Activated CD4-positive, CD25-positive, alpha-beta regulatory T cell treated with anti-CD3 and anti-CD28 coated beads, Interleukin-2, amount 50 U/mL, for 16 hours (primary cell): ENCODE measurements at places on chromosomes 16 and 17.

DNA sequence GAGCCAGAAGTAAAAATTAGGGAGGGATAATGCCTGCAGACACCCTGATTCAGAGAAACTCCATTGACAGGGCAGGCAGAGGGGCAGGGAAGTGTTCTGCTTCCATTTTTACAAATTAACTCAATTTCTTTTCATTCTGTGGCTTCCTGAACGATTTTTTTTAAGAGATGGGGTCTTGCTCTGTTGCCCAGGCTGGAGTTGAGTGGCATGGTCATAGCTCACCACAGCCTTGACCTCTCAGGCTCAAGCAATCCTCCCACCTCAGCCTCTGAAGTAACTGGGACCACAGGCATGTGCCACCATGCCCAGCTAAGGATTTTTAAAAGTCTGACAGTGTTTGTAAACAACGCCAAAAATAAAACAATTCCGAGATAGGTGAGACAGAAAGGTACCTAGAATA lies 99.8 kb downstream of the SMG6 start:
- no peak for DNase-seq

- no peak for DNase-seq
Observed at GRCh38 chr16:30490210-30490609, 17.7 kb downstream of the ITGAL start.

DNA sequence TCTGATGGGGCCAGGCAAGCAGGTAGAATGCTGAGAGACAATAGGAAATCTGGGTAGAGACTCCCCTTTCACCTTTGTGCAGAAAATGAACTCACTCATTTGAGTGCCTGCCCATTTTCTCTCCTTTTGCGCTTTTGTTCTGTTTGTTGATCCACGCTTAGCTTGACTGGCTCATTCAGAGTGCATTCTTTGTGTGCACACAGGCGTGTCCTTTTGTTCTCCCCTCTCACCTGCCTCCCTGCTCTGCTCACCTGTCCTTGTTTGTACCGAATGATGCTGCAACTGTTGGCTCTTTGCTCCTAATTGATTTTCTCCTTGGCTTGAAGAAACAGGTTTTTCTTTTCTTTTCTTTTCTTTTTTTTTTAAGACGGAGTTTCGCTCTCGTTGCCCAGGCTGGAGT lies 15.8 kb downstream of the PGS1 start:
- DNase-seq, result no peak

GRCh38 chr16:24841291-24841690 lies 4.5 kb upstream of the SLC5A11 start:
- DNase-seq, result no peak

- no peak for DNase-seq
Observed at GRCh38 chr16:55999683-56000082, 124.5 kb upstream of the CES5A start.

GRCh38 chr16:68778551-68779231 lies 41.6 kb downstream of the CDH1 start:
- no peak for DNase-seq

DNA sequence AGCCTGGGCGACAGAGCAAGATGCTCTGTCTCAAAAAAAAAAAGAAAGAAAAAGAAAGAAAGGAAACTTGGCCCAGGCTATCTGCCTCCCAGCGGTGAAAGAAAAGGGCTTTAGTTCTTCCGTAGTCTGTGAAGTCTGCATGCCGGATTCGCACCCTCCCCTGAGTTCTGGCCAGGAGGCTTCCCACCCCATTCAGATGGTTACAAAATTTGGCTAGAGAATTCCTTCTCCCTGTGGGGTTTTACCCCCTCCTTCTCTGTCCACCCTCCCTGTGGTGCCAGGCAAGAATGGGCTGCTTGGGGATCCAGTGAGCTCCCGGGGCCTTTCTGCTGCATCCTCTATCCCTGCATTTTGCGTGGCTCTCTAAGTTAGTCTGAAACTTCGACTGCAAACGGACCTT lies 37.8 kb downstream of the PAFAH1B1 start:
- no peak for DNase-seq

DNA sequence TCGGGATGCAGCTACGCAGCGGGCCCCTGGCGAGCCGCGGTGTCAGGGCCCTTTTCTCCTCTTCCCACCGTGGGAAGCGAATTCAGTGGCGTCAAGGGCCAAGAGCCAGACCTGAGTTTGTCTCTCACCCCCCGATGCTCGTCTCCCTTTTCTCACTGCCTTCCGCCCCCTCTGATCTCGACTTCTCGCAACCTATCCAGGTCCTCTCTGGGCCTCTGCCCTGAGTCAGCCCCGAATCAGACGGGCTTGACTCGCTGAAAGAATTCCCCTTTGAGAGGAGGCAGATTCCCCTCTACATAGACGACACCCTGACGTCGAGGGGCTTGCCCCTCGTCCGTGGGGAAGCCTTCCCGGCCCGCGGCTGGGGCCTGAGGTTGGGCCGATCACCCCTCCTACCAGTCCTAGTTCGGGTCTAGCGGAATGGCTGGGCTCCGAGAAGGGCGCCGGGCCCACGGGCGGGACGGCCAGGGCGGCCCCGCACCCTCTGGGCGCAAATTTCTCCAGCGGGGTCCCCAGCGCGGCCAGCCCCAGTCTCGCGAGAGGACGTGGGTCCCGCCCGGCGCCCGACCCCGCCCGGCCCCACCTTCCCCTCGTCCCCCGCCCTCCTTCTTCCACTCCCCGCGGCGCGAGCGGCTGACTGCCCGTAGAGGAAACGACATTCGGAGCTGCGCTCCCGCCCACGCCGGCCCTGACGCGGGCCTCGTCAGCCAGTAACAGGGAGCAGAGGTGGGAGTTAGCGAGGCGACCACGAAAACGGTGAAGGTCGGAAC lies at the start of gene GGNBP2:
Gene GGNBP2 (plus strand): TSS at position 613 of the 770 bp plus-strand sequence. CDS start 806 bp downstream, outside the sequence.
- DNase-seq, result peak; percentile 78

GRCh38 chr17:72462407-72462806 lies 341.6 kb downstream of the SOX9 start:
- DNase-seq, result no peak

GRCh38 chr17:10516065-10516464 lies 2.3 kb downstream of the MYH1 start:
- no peak for DNase-seq

DNA sequence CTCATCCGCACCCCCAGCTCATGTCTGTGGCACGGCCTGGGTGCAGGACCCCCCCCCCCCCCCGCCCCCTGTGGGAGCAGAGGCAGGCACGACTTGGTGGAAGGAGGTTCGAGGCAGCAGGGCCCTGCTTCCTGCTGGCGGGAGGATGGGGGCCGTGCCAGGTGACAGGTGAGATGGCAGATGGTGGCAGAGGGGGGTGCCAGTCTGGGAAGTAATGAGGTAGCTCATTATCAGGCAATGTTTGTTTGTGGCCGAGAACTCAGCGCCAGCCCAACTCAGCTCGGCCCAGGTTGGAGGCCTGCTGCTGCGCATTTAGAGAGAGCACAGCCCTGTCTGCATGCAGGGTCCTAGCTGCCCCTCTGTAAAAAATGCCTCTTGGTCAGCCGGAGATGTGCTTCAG lies 40.1 kb upstream of the JPH3 start:
- no peak for DNase-seq

DNA sequence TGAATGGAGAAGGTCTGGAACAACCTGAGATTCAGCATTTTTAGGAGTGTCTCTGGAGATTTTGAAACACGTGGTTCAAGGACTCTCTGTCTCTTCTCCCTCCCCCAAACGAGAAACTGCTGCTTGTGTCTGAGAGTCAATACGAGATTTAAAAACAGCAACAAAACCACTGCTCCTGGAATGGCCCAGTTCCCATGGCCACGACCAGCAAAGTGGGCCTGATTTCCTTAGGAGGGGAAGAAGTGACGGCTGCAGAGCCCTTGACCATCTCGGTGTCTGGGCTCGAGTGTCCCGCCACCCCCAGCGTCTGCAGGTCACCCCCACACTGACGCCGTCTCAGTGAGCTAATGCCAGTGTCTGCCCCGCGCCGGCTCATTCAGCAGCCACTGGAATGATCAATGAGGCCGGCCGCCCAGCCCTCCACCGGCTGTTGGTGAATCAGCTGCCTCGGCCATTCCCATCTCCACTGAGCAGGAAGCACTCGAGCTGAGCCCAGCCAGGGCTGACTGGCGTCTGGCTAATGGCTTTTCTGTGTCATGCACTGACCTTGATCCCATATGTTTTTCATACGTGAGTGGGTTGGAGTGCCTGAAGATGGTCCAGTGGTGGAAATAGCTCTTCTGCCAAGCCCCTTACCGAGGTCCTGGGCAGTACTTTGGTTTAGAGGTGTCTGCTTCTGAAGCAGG lies 151.8 kb downstream of the PITPNC1 start:
- DNase-seq, result no peak

- DNase-seq, result no peak
Observed at GRCh38 chr17:62933501-62934385, 32.3 kb upstream of the TANC2 start.

- DNase-seq, result no peak
Observed at GRCh38 chr16:27232061-27232900, 29.0 kb downstream of the KDM8 start.

- no peak for DNase-seq
Observed at GRCh38 chr17:13869331-13869940, 199.9 kb upstream of the COX10 start.

DNA sequence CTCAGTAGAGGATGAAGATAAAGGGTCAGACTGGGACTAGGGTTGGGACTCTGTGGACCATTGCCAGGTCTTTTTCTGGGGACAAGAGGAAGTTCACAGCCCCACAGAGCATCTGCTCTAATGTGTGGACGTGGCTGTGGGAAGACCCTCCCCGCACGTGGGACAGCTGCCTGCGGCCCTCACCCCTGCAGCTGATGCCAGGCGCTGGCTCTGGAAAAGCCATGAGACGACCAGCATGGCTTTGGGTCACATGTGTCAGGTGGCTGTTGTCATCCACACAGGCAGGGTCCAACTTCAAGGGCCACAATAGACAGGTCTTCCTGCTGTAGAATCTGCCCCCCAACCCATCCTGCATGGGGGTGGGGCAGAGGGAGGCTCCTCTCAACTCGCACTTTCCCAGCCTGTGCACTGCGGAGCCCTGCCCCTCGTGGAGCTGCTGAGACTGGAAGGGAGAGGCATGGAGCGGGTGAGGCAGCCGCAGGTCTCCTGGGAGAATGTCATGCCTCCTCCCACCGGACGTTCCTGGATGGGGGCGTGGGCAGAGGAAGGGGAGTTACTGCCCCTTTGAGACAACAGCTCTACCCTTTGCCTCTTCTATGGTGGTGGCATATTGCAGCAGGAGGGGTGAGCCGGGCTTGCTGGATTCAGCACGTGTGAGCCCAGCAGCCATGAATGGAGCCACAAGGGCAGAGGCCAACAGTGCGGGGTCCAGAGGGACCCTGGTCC lies 53.4 kb downstream of the PIMREG start:
- DNase-seq, result no peak

DNA sequence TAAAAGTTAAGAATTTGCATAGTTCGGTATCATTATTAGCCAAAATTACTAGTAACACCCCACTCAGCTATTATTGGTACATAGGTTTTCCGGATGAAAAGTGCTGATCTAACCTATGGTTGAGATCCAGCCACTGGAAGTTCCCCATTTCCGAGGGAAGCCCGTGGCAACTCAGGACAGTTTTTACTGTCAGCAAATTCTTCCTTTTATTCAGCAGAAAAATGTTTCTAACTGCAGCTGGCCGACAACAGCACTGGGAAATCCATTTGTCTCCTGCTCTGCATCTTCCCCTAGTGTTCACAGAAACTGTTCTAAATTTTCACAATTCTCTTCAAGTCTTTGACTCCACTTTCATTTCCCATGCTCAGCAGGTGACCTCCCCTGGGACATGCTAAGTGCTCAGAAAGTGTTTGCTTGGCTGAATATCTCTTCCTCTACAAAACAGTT lies 15.5 kb upstream of the MMD start:
- no peak for DNase-seq

DNA sequence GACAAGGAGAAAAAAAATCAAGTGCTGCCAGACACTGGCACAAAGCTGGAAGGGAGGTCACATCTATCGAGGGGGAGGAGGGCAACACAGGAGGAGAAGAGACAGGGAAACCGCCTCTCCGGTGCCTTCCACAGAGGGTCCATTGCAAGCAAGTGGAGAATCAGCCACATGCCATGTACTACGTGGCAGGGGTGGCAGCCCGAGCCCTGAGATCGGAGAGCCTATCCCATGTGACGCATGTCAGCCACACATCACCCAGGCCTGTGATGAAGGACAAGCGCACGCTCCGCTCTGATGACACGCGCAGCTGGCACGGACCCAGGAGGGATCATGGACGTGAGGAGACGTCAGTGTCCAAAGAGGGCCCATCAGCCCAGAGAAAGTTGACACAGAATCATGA lies 30.1 kb downstream of the ADCY9 start:
- no peak for DNase-seq

GRCh38 chr16:49183911-49184310 lies 97.7 kb downstream of the CBLN1 start:
- no peak for DNase-seq

- no peak for DNase-seq
Observed at GRCh38 chr17:3667366-3668278, 756 bp downstream of the TAX1BP3 start.

DNA sequence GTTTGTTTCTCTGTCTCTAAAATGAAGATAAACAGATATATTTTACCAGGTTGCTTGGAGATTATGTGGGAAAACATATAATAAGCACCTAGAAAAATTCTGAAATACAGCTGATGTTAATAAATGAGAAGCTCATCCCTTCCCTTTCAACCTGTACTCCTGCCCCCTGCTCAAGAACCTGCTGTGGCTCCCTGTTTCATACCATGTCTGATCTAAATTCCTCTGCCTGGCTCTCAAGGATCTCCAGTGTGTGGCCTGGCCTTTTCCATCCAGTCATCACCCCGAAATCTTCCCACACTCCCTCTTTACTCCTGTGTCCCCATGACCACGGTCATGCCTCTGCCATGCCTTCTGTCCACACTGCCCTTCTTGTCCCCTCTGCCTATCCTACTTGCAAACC lies 19.4 kb upstream of the DLX4 start:
- DNase-seq, result no peak

DNA sequence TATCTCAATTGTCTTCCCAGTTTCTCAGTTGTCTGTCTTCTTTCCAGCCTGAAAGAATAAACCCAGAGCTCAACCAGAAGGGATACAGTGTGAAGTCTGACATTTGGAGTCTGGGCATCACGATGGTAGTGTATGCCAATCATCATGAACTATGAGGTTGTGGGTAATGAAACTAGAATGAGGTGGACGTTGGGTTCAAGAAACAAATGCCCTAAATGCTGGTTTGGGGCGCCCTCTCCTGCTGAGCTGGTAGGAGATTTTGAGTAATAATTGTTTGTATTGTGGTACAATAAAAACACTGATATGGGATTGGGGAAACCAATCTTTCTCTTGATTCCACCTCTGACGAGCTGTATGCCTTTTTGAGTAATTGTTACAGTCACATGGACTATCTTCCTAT lies 110.4 kb downstream of the MAP2K6 start:
- no peak for DNase-seq

- DNase-seq, result no peak
Observed at GRCh38 chr17:21495281-21495680, 119.1 kb downstream of the KCNJ12 start.

DNA sequence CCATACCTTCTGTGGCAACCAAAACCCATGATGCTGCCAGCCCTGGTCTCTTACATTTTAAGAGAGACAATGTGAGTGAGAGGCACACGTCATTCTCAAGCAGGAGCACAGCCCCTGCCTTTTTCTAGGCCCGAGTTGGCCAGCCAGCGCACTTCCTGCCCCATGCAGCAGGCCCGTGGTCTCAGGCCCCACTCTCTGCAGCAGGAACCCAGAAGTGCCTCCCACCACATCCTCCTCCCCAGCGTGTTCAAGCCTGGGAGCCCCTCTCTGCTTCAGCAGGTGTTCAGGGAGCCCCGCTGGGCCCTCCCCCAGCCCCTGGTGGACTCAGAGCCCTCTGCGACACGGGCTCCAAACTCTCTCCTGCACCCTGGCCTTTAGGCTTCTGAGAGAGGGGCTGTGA lies 30.5 kb downstream of the ITGAE start:
- DNase-seq, result no peak
